ENCODE measurements at places on chromosomes 5 and 9.
A peak's percentile ranks its signal among the peaks of the same experiment; 100 is the strongest.

DNA sequence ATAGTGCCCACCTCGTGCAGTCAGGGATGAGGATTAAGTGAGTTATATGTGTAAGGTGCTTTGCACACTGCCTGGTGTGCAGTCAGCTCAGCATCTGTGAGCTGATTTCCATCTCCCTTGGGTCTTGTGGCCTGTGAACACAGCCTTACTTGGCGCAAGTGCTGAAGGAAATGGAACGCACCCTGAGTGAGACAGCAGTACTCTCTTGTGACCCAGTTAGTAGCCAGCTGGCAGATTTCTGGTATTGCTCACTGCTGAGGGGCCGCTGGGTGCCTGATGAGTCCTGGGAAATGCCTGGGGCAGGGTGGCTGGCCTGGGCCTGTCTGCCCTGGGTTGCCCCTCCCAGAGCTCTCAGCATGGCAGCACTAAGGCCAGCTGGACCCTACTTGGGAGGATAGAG lies 90.9 kb upstream of the BOD1 start:
- no peak for DNase-seq

DNA sequence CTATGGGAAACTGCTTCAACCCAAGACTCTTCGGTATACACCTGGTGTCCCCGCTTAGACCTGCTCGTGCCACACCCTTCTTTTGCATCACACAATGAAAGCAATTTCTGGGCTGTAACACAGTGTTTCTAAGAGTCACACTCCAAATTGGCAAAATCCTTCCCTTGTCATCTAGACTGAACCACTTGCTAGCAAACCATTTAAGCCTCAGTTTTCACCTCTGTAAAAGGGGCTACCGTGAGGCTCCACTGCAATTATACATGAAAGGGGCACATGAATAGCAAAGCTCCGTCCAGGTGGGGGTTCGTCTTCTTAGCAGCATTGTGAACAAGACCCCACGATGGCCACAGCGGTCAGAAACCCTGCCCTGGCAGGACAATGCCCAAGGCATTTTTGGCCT lies 166.8 kb downstream of the PAX5 start:
- DNase-seq, result no peak

DNA sequence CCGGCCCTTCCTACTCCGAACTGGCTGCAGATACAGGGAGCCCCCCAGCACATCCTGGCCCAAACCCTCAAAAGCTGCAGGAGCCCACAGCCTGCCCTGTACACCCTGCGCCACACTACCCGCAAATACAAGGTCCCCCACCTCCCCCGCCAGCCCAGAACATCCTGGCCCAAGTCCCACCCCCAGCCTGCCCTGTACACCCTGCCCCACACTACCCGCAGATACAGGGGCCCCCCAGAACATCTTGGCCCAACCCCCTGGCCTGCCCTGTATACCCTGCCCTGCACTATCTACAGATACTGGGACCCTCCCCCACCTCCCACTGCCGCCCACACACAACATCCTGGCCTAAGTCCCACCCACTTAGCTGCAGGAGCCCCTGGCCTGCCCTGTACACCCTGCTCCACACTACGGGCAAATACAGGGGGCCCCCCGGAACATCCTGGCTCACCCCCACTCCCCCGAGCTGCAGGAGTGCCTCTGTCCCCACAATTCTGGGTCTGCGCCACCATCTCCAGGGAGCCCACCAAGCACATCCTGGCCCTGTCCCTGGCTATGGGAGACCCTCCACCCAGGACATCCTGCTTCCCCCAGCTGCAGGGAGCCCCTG lies 8.3 kb downstream of the LPCAT1 start:
- DNase-seq, result no peak

GRCh38 chr9:105330755-105331154 lies 86.3 kb downstream of the SLC44A1 start:
- DNase-seq, result no peak

GRCh38 chr9:13149454-13149853 lies 130.0 kb downstream of the MPDZ start:
- peak; percentile 17 for DNase-seq

DNA sequence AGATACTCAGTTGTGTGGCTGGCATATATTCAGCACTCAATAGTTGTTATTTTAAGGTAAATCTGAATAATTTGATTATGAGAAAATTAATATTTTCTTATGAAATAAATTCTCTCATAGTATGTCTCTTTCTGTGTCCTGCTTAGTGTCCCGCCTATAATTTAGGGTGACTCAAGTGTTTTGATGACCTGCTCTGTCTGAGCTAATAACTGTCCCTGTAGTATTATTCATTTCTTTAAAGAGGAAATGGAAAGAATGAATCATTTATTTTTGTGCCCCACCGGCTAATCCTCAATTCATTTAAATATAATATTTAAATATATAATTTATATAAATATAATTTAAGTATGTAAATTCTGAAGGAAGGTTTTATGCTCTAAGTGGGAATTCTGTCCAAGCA lies 4.1 kb downstream of the SLC1A1 start:
- DNase-seq, result no peak

All from NCI-H510A treated with DMSO at 0.1 percent for 48 hours (cell line).